Activated CD8-positive, alpha-beta memory T cell treated with anti-CD3 and anti-CD28 coated beads for 1 hour (primary cell): ENCODE measurements at places on chromosomes 2 and 18.

- DNase-seq: no peak
Observed at GRCh38 chr18:62977512-62977911, 262.2 kb downstream of the PHLPP1 start.

GRCh38 chr2:44980751-44981713 lies 28.2 kb downstream of the SIX2 start:
- DNase-seq: no peak

GRCh38 chr2:238928520-238929241 lies 80.8 kb downstream of the TWIST2 start:
- DNase-seq: no peak

DNA sequence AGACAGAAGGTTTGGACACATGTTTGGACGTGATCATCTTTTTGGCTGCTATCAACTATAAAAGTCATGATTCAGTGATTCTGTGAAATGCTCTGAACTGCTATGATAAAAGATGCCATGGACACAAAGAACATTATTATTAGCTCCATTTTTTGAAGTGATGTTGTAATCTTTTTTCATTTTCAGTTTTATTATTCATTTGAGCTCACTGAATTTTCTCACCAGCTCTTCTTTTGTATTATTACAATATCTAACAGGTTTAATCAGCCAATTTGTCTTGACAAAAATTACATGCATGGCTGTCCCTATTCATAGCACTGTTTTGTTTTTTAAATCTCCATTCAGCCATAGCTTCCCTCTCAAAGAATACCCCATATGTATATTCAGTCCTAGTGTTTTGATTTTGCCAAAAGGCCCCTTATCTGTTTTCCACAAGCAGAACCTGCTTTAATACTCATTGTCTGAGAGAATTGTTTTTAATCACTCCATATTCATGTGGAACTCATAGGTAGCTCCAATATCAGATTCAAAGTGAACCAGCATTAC lies 314.0 kb upstream of the FAM98A start:
- DNase-seq: no peak

DNA sequence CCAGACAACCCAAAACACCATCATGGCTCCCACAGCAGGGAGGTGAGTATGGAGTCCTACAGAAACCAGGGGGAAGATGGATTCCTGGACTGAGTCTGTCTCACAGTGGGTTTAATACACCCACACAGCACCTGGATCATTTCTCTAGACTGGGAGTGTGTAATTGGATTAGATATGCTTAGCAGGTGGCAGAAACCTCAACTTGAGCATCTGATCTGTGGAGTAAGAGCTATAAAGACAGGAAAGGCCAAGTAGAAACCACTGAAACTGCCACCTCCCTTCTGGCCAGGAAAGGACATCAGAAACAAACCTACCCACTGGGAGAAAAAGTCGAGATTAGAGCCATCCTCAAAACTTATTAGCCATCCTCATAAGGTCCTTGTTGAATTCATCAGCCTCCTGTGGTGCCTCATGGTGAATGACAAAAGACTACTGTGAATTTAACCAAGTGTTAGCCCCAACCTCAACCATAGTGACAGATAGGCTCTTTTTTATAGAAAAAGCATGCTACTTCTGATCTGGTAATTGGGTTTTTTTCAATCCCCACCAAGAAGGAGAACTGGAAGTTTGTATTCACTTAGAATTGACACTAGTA lies 28.1 kb upstream of the CHST9 start:
- no peak for DNase-seq

GRCh38 chr2:48406794-48407349 lies 123.1 kb upstream of the STON1 start:
- no peak for DNase-seq

DNA sequence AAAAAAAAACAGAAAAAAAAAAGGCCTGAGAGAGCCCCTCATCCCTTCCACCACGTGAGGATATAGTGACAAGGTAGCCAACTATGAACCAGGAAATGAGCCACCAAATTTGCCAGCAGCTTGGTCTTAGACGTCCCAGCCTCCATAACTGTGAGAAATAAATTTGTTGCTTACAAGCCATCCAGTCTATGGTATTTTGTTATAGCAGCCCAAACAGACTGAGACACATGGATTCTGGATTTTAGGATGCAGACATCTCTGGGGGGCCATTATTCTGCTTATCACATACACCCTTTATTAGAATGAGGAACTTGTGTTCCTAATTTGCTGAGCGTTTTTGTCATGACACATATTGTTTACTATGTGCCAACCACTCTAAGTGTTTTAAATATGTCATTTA lies 5.4 kb upstream of the YIPF4 start:
- DNase-seq: no peak
